ENCODE measurements at places on chromosomes 6 and 20.

DNA sequence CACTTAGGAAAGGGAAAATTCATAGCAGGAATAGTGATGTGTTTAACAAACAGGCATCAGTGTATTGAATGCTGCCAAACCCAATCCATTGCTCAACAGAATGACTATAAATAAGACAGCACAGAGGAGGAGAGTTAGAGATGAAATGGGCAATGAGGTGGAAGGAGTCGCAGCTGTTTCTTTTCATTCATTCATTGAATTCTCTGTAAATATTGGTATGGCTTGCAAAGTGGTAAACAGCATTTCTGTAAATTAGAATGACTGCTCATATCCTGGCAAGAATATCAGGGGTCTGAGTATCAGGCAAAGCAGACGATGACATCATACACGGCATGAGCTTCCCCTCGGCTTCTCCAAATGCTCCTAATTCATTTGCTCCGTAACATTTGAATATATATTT, 703.6 kb upstream of the SLC35B3 start:
- DNase-seq = no peak

- no peak for DNase-seq
Measured at GRCh38 chr6:8069631-8070284, 5.6 kb upstream of the BLOC1S5 start.

GRCh38 chr6:165019681-165020080, 289.7 kb downstream of the C6orf118 start:
- DNase-seq = no peak

DNA sequence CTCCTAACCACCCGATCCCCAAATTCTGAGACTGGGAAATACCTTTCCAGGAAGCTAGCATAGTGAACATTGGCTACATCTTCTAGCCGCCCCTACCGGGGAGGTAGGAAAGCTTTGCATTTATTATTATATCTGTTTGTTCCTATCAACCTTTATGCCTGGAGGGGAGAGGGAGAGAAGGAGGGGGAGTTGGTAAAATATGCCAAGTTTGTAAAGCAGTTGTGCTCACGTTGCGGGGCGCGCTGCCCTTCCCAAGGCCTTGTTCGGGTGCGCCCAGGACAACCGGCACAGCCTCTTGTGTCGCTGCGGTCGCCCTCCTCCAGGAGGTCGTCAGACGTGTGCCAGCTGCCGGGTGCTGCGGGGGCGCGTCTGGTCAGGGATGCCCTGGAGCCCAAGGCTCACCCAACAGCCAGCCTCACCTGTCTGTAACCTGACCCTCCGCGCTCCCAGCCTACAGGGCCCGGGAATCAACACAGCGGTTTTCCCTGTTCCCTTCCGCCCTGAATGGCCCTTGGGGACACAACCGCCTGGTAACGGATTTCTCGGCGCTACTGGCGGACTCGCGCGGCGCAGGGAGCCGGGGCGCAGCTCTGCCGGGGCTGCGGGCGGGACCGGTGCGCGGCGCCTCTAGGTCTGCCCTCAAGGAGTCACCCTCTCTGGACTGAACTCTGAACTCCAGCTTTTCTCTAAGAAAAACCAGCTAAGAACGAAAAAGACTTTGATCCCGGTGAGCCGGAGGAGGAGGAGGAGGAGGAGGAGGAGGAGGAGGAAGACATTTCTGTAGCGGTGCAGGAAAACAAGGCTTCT, 1.1 kb upstream of the OVOL2 start:
- no peak for DNase-seq

GRCh38 chr20:31394900-31395299, 4.5 kb upstream of the DEFB119 start:
- DNase-seq = no peak

DNA sequence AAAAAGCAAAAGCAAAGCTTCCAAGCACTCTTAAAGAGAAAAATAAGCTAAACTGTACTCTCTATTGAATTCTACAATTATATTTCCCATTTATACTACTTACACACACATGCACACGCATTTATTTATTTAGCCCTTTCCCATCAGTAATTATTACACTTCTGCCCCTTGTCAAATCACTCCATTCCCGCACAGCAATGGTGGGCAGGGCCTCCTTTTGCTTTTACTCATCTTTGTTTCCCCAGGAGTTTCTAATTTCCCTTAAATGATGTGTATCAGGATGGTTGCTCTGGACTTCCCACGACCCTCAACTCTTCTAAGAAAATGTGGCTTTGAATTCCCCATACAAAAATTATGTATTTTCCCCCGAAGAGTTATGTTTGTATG, 19.9 kb downstream of the PXT1 start:
- DNase-seq = no peak

DNA sequence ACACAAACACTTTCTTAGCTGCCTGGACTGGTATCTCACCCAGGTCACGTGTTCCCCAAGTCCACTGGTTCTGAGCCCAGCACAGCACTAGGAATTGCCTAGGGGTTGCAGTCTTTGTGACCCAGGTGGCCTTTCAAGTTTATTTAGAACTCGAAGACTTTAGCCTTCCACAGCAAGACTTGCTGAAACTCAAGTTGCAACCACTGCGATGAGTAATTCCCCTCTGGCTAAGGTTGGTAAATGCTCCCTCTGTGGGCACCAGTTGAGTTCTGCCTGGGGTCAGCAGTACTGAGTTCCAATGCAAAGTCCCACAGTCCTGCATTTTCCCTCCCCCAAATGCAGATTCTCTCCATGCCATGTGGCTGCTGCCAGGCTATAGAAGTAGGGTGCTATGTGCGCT, 77.6 kb upstream of the MOCS1 start:
- no peak for DNase-seq

DNA sequence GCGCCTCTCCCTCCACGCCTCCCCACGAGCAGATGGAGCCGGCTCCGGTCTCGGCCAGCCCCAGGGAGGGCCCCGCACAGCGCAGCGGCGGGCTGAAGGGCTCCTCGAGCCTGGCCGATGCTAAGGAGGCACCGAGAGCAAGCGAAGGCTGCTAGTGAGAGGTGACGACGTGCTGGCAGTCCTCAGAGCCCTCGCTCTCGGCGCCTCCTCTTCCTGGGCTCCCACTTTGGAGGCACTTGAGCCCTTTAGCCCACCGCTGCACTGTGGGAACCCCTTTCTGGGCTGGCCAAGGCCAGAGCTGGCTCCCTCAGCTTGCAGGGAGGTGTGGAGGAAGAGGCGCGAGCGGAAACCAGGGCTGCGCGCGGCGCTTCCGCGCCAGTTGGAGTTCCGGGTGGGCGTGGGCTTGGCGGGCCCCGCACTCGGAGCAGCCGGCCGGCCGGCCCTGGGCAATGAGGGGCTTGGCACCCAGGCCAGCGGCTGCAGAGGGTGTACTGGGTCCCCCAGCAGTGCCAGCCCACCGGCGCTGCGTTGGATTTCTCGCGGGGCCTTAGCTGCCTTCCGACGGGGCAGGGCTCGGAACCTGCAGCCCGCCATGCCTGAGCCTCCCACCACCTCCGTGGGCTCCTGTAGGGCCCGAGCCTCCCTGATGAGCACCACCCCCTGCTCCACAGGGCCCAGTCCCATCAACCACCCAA, 2.5 kb upstream of the TMEM14C start:
- peak; percentile 34 for DNase-seq

DNA sequence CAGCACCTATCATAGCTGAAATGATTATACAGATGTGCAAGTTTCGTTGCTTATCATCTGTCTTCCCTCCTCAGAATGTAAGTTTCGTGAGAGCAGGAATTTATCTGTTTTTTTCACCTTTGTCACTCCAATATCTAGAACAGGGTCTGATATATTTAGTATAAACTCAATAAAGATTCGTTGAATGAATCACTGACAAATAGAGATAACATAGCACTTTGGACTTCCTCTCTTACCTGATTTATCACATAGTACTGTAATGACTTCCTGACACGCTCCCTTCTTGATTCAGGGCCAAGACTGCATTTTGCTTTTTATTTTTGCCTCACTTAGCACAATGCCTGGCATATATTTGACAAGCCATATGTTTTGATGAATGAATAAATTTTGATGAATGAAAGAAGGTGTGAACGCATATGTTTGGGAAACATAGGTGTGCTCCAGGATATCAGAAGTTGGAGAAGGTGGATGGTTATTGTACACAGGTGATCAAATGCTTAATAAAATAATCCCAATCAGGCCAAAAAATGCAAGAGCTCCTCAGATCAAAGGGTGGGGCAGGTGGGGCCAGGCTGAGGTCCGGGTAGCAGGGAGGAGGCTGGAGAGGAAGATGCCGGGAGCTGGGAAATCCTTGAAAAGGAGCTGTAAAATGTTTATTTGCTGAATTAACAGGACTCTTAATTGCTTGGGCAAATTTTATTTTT, 33.0 kb downstream of the PIM1 start:
- no peak for DNase-seq

DNA sequence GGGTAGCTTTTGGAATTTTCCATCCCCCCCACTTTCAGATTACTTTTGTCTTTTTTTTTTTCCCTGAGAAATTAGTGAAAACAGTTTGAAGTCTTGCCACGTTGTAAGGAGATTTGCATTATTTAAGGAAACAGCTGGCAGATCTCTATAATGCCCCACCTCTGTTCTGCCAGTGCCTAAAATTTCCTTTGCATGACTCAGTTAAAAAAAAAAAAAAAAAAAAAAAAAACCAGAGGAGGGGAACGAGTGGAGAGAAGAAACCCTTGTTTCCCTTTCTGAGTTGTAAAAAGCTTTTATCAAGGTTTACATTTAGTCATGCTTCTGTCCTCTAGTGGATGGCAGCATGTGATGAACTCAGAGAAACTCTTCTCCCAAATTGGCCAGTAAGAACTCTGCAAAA, 33.5 kb downstream of the CARMIL1 start:
- no peak for DNase-seq

DNA sequence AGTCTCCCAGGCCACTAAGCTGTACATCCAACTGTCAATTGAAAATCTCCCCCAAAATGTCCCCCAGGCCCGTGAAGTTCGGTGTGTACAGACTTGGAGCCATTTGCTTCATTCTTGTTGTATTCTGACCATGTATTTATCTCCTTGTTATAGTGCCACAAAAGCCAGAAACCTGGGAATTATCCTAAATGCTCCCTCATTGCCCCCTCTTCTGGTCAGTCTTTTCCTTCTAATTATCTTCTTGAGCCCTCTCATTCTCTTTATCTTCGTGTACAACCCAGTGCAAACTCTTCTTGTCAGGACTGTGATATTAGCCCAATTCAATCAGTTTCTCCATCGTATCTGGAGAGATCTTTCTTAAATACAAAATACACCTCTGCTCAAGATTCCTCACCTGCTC, 64.7 kb downstream of the RFX6 start:
- DNase-seq = no peak

- DNase-seq = no peak
Measured at GRCh38 chr6:84756466-84756865, 7.9 kb downstream of the TBX18 start.

DNA sequence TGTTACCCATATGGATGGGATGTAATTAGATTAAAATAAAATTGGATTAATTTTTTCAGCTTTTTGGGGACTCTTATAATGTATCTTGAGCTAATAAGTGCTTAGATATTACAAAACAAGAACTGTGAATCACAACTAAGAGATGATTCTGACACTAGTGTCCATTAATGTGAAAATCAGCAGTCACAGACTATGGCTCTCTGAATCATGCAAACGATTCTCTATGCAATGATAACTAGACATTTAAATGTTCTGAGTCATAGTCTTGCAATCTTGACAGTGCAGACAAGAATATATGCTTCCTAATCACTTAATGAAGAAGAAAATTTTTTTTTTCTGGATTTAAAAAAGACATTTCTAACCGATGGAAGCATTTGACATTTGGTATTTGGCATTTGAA, 82.2 kb upstream of the OPRM1 start:
- DNase-seq = no peak

DNA sequence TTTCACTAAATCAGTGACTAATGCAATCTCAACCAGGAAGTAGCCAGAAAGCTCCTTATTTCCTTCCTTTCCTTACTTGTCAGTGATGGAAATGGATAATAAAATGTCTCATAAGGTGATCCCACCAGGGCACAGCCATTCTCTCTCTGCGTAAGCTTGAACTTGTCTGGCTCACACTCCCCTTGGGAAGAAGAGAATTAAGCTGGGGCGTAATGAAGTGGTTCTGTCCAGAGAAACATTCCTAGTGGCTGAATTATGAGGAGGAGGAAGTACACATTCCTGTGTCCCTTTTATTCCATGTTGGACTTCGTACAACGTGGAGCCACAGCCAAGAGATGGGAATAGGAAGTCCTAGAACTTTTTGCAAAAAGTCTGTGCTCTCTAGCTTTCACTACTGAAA, 93.7 kb downstream of the MTHFD1L start:
- DNase-seq = no peak

DNA sequence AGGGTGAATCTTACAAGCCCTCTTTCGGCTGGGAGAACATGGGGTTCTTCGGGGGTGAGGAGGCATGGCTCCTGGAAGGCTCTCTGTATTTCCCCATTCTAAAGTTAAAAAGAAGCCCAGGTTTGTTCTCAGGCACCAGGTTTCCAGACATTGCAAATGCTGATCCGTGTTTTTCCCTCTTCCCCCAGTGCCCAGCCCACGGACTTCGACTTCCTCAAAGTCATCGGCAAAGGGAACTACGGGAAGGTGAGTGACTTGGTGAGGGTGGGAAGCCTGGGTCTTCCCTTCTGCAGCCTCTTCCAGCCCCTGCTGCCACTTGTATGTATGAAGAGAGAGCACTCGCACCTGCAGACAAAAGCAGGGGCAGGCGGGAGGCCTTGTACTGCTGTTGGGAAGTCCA, 8.7 kb downstream of the SGK2 start:
- DNase-seq = no peak

All from GM20000 (cell line).